ENCODE measurements at places on chromosomes 1 and 21. TPM values are rescaled to one million over a fixed set of nuclear protein-coding genes. Genes with fewer than 3 reads are reported as not detected.
A peak's percentile ranks its signal among the peaks of the same experiment; 100 is the strongest.

DNA sequence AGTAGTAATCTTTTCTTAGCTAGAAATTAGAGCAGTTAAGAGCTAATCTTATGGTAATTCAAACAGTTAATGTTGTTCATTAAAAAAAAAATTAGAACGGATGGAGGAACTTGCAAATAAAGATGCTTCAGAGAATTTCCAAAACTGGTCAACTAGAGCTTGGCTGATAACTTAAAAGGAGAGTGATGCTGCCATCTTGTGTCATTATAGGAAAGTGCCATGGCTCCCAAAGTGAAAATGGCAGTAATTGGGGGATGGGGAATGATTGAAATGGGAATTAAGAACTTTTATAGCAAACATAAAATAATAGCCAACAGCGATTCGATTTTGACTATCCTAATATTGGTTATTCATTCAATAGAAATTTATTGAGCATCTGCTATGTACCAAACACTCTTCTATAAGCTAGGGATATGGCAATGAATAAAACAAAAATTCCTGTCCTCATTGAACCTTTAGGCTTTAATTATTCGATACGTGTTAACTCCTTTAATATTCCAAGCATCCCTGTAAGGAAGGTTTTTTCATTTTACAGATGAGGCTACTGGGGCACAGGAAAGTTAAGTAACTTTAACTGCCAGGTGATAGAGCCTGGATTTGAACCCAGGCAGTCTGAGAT, 5.7 kb upstream of the PLPP3 start:
- H3K4me3 ChIP-seq: no peak overlapping the region
- peak; percentile 63 for DNase-seq

- no peaks in the 10 kb centered on the region for H3K27me3 ChIP-seq
- H3K4me1 ChIP-seq: no peaks in the 10 kb centered on the region
- no peak overlapping the region for H3K27ac ChIP-seq
- H3K4me3 ChIP-seq: no peak overlapping the region
- no peaks in the 10 kb centered on the region for H3K36me3 ChIP-seq
- no peak for DNase-seq
Observed at GRCh38 chr1:91412371-91412770, 7.7 kb upstream of the HFM1 start.

- H3K4me3 ChIP-seq: no peak overlapping the region
- no peaks in the 10 kb centered on the region for H3K4me1 ChIP-seq
- H3K27me3 ChIP-seq: no peaks in the 10 kb centered on the region
- DNase-seq: no peak
Observed at GRCh38 chr1:196377811-196378210, 230.4 kb downstream of the KCNT2 start.

GRCh38 chr1:227437495-227438008, 119.3 kb upstream of the CDC42BPA start:
- no peaks in the 10 kb centered on the region for H3K27me3 ChIP-seq
- H3K27ac ChIP-seq: no peak overlapping the region
- DNase-seq: peak; percentile 47

- H3K4me1 ChIP-seq: peaks cover 9% of the 10 kb centered on the region
- H3K27ac ChIP-seq: no peak overlapping the region
- no peak for DNase-seq
- no peaks in the 10 kb centered on the region for H3K36me3 ChIP-seq
- no peak overlapping the region for H3K4me3 ChIP-seq
Observed at GRCh38 chr1:63005812-63006211, 221.9 kb downstream of the ATG4C start.

- no peak overlapping the region for H3K27ac ChIP-seq
- H3K4me3 ChIP-seq: no peak overlapping the region
- no peaks in the 10 kb centered on the region for H3K36me3 ChIP-seq
- DNase-seq: peak; percentile 33
- no peaks in the 10 kb centered on the region for H3K27me3 ChIP-seq
Observed at GRCh38 chr1:53603431-53603830, 135.5 kb downstream of the GLIS1 start.

- H3K4me3 ChIP-seq: no peak overlapping the region
- no peaks in the 10 kb centered on the region for H3K36me3 ChIP-seq
- no peaks in the 10 kb centered on the region for H3K27me3 ChIP-seq
- H3K4me1 ChIP-seq: no peaks in the 10 kb centered on the region
- no peak for DNase-seq
Observed at GRCh38 chr1:197825541-197825940, 50.3 kb upstream of the DENND1B start.

DNA sequence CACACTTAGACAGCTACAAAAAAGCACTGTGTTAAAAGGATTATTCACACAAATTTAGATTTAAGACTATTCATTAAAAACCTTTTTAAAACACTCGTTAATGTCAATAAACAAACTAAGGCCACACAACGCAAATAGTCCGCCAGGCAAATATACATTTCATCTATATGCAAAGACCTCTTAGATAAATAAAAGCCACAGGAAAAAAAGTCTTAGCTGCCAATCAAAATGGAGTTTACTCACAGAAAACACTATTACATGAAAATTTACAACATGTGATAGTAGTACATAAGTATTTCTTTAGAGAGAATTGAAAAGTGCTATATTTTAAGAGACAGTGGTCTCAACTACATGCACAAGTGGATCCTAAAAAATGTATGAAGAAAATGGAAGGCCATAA, 2.7 kb upstream of the PHTF1 start:
- peaks cover 4% of the 10 kb centered on the region for H3K4me1 ChIP-seq
- H3K4me3 ChIP-seq: no peak overlapping the region
- no peak for DNase-seq
- H3K36me3 ChIP-seq: peaks cover 34% of the 10 kb centered on the region

The EXO1 gene
- 23.7 TPM for total RNA-seq

The LCE1C gene
- not detected for total RNA-seq

The CACHD1 gene
- 40.7 TPM for total RNA-seq

The LRRC71 gene
- total RNA-seq: not detected

The GJA8 gene
- total RNA-seq: not detected

The HAPLN2 gene
- 0.42 TPM for total RNA-seq

The HLX gene
- total RNA-seq: 4.4 TPM

The JAM2 gene
- 0.48 TPM for total RNA-seq

The OR2L5 gene
- not detected for total RNA-seq
